ENCODE measurements at places on chromosomes 16 and 17.
A peak's percentile ranks its signal among the peaks of the same experiment; 100 is the strongest.

GRCh38 chr17:44827863-44828262 lies 2.2 kb downstream of the GJC1 start:
- no peak for DNase-seq

DNA sequence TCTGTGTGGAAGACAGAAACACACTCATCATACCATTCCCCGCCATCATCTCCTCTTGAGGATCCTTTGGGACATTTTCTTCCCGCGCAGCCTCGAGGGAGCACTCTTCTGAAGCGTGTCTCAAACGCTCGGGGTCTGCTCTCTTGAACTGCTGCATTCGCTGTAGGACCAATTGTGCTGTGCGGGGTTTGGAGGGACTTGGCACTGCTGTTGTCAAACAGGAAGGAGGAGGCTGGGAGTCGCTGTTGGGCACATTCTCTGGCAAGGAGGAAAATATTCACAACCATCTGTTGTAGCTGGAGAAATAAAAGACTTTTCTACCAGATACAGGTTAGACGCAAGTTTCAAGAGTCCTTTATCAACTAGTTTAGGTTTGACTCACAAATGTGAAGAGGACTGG lies 5.0 kb downstream of the SLX4 start:
- no peak for DNase-seq

DNA sequence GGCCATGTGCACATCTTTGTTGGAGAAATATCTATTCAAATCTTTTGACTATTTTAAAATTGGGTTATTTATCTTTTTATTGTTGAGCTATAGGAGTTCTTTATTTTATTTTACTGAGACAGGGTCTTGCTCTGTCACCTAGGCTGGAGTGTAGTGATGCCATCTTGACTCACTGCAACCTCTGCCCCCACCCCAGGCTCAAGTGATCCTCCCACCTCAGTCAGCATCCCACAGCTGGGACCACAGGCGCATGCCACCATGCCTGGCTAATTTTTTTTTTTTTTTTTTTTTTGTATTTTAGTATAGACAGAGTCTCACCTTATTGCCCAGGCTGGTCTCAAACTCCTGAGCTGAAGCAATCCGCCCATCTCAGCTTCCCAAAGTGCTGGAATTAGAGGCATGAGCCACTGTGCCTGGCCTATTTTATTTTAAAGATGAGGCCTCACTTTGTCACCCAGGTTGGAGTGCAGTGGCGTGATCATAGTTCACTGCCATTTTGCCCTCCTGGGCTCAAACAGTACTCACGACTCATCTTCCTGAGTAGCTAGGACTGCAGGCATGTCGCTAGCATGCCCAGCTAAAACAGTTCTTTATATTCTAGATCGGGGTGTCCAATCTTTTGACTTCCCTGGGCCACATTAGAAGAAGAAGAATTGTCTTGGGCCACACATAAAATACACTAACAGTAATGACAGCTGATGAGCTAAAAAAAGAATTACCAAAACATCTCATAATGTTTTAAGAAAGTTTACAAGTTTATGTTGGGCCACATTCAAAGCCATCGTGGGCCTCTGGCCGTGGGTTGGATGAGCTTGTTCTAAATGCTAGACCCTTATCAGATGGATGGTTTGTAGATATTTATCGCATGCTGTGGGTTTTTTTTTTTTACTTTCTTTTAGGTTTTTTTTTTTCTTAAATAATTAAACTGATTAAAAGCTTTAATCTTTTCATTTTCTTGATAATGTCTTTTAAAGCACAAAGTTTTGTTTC lies 13.7 kb downstream of the TENT4B start:
- no peak for DNase-seq

DNA sequence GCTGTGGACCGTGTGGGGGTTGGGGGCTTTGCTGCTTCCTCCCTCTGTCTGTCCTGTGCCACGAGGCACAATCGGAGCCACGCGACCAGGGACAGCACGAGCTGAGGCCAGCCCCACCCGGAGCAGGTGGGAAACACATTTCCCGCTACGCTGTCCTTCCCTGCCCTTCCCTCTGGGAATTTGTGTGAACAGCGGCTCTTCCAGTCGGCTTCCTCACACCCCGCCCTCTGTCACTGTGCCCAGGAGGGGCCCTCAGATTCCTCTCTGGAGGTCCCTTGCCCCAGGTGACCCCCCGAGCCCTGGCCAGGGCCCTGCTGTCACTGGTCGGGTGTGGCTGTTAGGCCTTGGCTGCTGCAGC lies 19.6 kb downstream of the SPIRE2 start:
- DNase-seq = no peak

- no peak for DNase-seq
These were observed 29.8 kb downstream of the CDC27 start for GRCh38 chr17:47159315-47159714.

- DNase-seq = no peak
These were observed 49.9 kb downstream of the XYLT1 start for GRCh38 chr16:17420816-17421215.

- no peak for DNase-seq
These were observed 36.4 kb upstream of the CORO6 start for GRCh38 chr17:29659155-29659554.

DNA sequence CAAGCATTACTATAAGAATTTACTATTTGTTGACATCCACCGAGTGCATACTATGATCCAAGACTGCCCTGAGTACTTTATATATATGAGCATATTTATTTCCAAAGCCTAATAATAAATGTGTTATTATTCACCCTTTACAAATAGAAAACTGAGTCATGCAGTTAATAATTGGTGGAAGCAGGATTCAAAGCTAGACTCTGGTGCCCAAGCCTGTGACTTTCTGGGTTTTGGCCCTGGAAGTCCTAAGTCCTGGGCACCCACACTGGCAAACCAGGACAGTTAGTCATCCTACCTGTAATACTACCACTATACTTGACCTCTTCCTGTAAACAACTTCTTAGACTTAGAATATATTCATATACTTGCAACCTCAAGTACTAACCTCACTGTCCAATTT lies 257.4 kb upstream of the IRX5 start:
- no peak for DNase-seq

GRCh38 chr17:72850410-72851118 lies 241.9 kb downstream of the SLC39A11 start:
- DNase-seq = no peak

DNA sequence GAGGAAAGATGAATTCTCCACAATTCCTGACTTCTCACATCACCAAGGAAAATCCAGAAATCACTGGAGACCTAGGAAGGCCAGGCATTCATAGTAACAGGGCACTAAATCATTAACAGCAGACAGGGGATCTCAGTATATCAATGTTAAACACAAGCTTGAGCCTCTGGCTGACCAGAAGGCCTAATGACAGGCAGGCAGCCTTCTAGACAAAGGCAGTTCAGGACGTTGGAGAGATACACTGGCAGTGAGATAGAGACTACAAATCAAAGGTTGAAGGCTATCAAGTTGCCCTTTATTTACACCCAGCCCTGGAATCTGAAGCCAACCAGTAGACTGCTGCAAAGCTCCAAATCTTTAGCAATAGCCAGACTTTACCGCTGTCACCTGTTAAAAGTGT lies 422.8 kb upstream of the CCL2 start:
- DNase-seq = no peak

GRCh38 chr16:57462978-57463362 lies 491 bp downstream of the POLR2C start:
- DNase-seq = no peak

DNA sequence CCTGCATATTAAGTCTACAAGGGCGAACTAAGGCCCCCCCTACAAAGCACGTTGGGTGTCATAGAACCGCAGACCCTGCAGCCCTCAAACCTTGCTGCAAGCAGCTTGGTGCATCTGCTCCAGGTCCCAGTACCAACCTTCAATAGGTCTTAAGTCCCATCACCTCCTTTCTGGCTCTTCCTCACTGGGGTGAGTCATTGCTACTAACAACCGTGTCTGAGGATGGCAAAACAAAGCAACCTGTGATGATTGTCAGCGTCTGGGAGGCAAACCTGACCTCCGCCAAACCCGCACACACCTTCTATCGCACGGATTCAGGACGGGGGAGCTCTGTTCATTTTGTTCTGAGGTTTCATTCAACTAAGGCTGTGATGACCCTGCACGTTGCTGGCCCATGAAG lies 138.9 kb downstream of the SLC39A11 start:
- no peak for DNase-seq

DNA sequence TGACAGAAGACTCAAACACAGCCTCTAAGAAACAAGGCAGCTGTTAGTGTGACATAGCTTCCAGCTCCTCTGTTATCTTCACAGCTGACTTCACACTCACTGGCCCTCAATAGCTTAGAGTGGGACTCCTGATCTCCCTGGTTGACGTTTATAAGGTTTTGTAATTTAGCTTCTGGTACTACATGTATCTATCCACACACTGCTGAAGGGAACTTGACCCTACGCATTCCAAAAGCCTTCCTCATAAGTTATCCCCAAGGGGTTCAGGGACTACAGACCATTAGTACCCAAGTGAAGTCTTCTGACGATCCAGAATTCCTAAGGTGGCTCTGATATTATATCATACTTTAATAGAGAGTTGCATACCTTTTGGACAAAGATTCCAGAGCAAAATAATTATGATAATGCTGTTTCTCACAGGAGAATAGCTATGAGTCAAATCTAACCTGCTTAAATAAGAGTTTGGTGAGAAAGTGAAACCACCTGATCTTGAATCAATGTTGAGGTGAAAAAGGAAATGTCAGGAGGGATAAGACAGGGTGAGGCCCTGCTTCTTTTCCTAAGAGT lies 14.5 kb downstream of the ACACA start:
- no peak for DNase-seq

DNA sequence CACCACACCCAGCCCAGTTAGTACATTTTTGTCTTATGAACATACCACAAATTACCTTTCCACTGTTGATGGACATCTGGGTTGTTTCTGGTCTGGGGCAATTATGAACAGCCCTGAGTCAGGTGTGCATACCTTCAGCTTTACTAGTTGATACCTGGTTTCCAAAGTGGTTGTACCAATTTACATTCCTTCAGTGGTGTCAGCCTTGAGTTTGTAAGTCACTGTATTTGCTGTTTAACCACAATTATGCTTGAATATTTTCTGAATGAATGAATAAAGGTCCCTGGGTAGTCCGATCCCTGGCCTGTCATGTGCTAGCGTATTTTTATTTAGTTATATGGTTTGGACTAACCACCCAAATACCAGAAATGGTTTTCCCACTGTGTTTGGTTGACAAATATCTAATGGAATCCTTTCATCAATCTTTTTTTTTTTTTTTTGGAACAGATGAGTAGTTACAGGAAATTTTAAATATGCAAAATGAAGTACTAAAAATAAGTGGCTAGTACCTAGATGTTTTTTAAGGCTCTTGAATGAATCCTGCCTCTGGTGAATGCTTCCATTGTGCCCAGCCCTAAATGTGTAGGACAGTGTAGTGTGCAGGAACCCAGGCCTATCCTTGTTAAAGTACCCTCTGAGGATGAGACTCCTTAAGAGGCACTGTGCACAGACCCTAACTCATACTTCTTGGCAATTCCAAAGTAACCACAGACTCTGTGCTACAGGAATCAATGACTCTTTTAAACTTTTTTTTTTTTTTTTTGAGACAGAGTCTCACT lies 3.7 kb downstream of the DUSP14 start:
- DNase-seq = no peak

DNA sequence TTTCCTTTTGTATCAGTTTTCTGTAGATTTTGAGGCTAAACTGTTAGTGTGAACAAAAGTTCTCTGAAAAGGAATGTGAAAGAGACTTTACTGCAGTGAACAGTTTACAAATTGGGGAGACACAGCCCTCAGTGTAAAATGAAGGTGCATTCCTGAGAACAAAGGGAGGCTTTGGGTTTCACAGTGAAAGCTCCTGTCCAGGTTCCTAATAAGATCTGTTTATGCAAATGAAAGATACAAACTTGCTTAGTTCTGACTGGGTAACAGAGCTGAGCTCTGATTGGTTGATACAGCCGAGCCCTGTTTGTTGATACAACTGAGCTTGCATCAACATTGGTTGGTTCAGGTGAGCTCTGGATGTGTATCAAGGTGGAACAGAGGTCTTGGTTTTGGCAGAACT lies 8.3 kb upstream of the CDRT15 start:
- peak; percentile 20 for DNase-seq

GRCh38 chr16:71426069-71426879 lies 15.6 kb downstream of the TLE7 start:
- DNase-seq = no peak

DNA sequence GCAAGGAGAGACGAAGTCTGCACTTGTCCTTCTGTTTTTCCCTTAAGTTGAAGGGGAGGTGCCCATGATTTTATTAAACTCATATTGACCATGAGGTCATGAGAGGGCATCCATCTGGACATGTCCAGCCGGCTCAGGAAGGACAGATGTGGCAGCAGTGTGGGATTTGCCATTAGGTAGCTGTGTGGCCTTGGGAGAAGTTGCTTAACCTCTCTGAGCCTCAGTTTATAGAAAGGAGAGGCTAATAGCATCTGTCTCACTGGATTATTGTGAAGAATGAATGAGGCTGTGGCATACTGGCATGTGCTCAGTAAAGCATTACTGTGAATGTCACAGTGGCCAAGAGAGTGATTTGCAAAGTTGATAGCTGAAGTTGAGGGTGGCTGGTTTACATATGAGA lies 1.2 kb downstream of the TIMM22 start:
- no peak for DNase-seq

DNA sequence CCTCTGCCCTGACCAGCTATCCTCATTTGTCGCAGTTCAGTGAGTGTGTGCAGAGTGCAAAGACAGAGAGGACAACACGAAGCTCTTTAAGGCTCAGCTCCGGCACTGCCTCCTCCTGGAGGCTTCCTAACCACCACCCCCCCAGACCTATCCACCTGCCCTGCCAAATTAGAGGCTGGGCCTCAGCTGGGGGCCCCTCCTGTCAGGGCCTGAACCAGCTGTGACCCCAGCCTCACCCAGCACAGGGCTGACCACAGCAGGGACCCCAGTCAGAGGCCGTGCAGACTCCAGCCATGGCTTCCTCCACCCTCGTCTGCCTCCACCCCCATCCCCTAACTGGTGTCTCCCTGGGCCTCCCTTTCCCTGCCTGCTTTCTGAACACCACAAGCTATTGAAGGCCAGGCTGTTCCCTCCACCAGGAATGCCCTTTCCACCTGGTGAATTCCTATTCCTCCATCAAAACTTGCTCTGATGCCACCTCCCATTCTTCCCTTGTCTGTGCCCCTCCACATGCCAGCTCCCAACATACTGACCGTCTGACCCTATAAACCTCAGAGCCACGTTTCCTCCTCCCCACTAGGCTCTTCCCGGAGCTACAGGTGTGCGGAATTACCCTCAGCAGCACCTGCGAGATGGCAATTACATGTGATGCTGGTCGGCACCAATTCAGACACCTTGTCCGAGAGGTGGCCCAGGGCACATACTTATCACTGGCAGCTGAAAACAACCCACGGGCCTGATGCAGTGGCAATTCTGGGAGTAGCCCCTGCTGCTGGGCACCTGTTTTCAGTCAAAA lies 8.8 kb downstream of the SREBF1 start:
- DNase-seq = no peak
